CD4-positive, alpha-beta memory T cell (primary cell): ENCODE measurements at places on chromosomes 5 and 9. TPM values are rescaled to one million over a fixed set of nuclear protein-coding genes. Genes with fewer than 3 reads are reported as not detected.

GRCh38 chr5:169971780-169972179, 8.5 kb downstream of the INSYN2B start:
- no peak for DNase-seq
- H3K4me1 ChIP-seq, result no peaks in the 10 kb centered on the region
- no peak overlapping the region for H3K4me3 ChIP-seq
- no peaks in the 10 kb centered on the region for H3K36me3 ChIP-seq
- no peaks in the 10 kb centered on the region for H3K27me3 ChIP-seq

GRCh38 chr9:90285946-90286345, 356.7 kb downstream of the DIRAS2 start:
- H3K36me3 ChIP-seq, result no peaks in the 10 kb centered on the region
- H3K4me1 ChIP-seq, result no peaks in the 10 kb centered on the region
- H3K4me3 ChIP-seq, result no peak overlapping the region
- H3K27me3 ChIP-seq, result no peaks in the 10 kb centered on the region
- H3K27ac ChIP-seq, result no peak overlapping the region
- no peak for DNase-seq

DNA sequence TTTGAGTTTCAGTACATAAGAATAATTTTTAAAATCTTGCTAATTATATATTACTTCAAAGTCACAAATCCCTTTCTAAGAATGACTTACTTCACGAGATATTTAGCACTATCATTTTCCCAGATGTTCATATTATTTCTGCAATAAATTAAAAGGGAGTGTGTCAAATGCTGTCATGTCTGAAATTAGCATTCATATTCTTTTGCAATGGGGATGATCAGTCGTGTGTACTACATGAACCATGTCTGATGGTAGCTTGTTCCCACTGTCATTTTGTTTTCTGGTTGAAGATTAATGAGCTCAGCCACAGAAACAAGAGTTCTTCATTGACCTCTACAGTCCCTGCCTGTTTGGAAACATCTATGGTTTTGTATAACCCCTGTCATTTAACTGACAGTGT, 30.1 kb downstream of the OTULINL start:
- H3K4me1 ChIP-seq, result no peaks in the 10 kb centered on the region
- DNase-seq, result no peak
- H3K27ac ChIP-seq, result no peak overlapping the region
- peaks cover 28% of the 10 kb centered on the region for H3K36me3 ChIP-seq
- no peaks in the 10 kb centered on the region for H3K27me3 ChIP-seq

DNA sequence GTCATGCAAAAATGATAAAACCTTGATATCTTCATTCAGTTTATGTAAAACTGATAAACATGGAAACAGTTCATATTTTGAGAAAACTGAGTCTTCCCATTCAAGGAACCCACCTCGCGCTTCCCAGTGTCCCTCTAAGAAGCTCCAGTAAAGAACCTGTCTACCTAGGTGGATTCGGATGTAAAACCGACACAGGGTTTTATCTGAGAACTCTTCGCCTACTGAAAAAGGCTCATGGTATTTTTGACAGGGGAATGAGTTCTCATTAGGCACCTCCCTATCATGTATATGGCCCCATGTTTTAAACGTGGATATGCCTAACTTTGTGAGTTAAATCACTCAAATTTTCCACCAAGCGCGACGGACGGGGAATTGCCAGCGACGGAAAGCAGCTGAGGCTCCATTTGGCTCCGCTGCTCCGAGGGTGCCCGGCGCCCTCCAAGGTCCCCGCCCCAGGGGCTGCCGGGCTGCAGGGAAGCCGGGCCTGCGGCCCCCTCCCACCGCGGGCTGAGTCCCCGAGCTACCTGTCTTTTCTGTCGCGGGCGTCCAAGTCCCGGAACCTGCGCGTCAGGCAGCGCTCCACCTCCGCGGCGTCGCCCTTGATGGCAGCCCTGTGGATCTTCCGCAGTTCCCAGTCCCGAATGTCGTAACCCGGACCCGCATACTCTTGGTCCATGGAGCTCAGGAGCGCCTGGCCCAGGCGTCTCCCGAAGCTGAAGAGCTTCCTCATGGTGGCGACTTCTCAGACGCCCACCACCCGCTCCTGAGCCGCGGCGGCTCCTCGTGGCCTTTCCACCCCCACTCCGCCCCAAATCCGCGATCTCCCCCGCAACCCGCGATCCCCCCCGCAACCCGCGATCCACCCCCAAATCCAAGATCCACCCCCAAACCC, 594 bp downstream of the ANKRD18A start:
- H3K36me3 ChIP-seq, result no peaks in the 10 kb centered on the region
- H3K27me3 ChIP-seq, result peaks cover 3% of the 10 kb centered on the region
- peak overlapping the region; percentile 77 for H3K4me3 ChIP-seq
- H3K4me1 ChIP-seq, result peaks cover 13% of the 10 kb centered on the region
- peak; percentile 51 for DNase-seq

DNA sequence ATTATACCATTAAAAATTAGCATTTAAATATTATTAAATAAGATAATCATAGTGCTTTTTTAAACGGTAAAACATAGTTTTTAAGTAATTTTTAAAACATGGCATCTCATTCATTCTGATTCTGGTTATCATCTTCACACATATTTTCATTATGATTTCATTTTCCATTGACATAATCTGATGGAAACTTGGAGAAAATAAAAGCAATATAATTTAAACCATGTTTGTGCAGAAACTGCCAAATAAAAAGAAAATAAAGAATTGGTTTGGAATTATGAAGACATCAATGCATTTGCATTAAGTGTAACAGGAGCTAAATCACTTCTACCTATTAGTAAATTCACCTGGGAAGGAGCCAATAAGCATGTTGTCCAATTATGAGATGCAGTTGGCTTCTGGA, 490.1 kb upstream of the CD180 start:
- H3K27me3 ChIP-seq, result no peaks in the 10 kb centered on the region
- no peak overlapping the region for H3K27ac ChIP-seq

DNA sequence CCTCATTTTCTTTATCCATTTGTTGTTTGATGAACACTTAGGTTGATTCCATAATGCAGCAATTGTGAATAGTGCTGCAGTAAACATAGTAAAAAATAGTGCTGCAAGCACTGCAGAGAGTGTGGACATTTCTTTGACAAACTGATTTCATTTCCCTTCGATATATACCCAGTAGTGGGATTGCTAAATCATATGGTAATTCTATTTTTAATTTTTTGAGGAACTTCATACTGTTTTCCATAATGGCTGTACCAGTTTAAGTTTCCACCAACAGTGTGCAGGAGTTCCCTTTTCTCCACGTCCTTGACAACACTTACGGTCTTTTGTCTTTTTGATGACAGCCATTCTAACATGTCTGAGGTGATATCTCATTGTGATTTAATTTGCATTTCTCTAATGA, 138.2 kb upstream of the PLPPR1 start:
- no peak overlapping the region for H3K27ac ChIP-seq
- H3K4me1 ChIP-seq, result no peaks in the 10 kb centered on the region
- H3K36me3 ChIP-seq, result no peaks in the 10 kb centered on the region
- no peak for DNase-seq
- no peaks in the 10 kb centered on the region for H3K27me3 ChIP-seq
- no peak overlapping the region for H3K4me3 ChIP-seq

DNA sequence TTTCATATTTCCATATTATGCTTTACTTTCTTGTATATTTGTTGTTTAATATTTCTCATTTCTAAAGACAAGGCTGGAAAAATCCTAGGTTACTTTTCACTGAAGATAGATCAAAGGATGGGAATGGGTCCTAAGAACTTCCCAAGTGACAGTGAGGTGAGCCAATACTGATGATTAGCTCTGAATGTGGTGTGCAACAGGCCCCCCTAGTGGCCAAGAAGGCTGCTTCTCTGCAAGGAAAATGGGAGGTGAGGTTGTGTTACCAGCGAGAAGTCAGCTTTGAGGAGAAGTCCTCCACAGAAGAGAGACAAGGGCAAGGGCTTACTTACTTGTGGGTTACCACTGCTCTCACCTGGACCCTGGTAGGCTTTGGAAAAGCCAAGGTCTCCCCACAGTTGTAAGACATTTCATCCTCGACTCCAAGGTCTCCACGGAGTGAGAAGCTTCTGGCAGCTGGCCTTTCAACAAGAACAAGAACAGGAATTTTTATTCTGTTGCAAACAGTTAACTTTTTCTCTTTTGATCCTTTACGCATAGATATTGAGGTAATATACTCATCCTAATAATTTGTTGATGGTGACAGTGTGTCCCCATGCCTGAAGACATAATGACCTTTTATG, 69.9 kb downstream of the MAMDC2 start:
- DNase-seq, result no peak
- no peaks in the 10 kb centered on the region for H3K36me3 ChIP-seq
- no peaks in the 10 kb centered on the region for H3K27me3 ChIP-seq
- H3K4me3 ChIP-seq, result no peak overlapping the region
- H3K27ac ChIP-seq, result no peak overlapping the region

DNA sequence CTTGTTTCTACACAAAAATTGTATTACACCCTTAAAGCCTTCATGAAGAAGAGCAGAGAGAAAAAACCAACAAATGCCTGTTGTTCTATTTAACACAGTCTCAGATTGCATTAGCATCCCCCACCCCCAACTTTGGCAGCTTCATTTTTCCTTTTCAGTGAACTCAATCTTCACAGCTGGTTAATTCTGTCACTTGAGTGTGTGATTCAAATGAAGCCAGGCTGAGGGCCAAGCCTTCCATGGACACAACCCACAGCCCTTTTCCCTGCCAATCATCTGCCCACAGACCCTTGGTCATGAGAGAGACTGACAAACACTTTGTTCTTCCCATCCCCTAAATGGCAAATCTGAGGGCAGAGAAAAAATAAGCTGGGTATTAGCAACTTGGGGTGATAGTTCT, 217.5 kb upstream of the NMUR2 start:
- no peaks in the 10 kb centered on the region for H3K27me3 ChIP-seq
- DNase-seq, result no peak
- no peak overlapping the region for H3K27ac ChIP-seq
- H3K4me1 ChIP-seq, result no peaks in the 10 kb centered on the region
- no peak overlapping the region for H3K4me3 ChIP-seq

- no peaks in the 10 kb centered on the region for H3K36me3 ChIP-seq
- no peak overlapping the region for H3K27ac ChIP-seq
- no peak for DNase-seq
- no peaks in the 10 kb centered on the region for H3K4me1 ChIP-seq
- no peaks in the 10 kb centered on the region for H3K27me3 ChIP-seq
Observed at GRCh38 chr9:134294153-134295071, 31.8 kb upstream of the RXRA start.

GRCh38 chr9:136075134-136075841, 19.8 kb downstream of the NACC2 start:
- no peaks in the 10 kb centered on the region for H3K36me3 ChIP-seq
- peaks cover 5% of the 10 kb centered on the region for H3K4me1 ChIP-seq
- DNase-seq, result no peak
- no peak overlapping the region for H3K4me3 ChIP-seq
- H3K27ac ChIP-seq, result no peak overlapping the region
- no peaks in the 10 kb centered on the region for H3K27me3 ChIP-seq

GRCh38 chr9:116497095-116497890, 189.8 kb upstream of the TRIM32 start:
- no peaks in the 10 kb centered on the region for H3K4me1 ChIP-seq
- no peaks in the 10 kb centered on the region for H3K27me3 ChIP-seq
- no peaks in the 10 kb centered on the region for H3K36me3 ChIP-seq

DNA sequence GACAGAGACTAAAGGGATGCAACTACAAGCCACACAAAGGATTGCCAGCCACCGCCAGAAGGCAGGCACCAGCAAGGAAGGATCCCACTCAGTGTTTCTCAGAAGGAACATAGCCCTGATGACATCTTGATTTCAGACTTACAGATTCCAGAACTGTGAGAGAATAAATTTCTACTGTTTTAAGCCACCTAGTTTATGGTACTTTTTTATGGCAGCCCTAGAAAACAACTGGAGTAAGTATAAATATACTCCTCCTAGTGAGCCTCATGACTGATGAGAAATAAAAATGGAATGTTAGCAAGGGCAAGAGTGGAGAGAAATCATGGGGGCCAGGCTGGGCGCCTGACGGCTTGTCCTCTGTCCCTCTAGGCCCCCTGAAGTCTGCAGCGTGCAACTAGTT, 307.3 kb downstream of the PIK3R1 start:
- no peak overlapping the region for H3K4me3 ChIP-seq
- no peaks in the 10 kb centered on the region for H3K4me1 ChIP-seq
- H3K27me3 ChIP-seq, result no peaks in the 10 kb centered on the region
- H3K27ac ChIP-seq, result no peak overlapping the region

TAF11L12 gene
- total RNA-seq, result not detected

GPR21 gene
- total RNA-seq, result 2.3 TPM

SLC1A1 gene
- total RNA-seq, result 1.00 TPM

CMYA5 gene
- 0.20 TPM for total RNA-seq
